NCI-H460 (cell line): ENCODE measurements at places on chromosomes 12 and 14. TPM values are rescaled to one million over a fixed set of nuclear protein-coding genes. Genes with fewer than 3 reads are reported as not detected.

DNA sequence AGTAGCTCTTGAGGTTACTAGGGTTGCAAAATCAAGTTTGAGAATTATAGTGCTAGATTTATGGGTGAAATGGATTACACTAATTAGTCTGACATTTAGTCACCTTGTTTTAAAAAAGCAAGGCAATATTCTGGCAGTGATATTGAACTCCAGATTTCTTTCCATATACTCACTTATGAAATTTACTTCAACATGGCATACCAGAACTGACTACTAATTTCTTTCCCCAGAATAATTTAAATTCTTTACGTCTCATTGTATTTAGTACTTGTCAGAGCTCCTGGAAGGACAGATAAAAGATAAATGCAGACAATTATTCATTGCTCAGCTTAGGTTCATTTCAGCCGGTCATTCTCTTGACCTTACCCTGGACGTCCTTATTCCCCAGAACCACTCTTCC, 24.3 kb downstream of the EMP1 start:
- DNase-seq, result no peak

DNA sequence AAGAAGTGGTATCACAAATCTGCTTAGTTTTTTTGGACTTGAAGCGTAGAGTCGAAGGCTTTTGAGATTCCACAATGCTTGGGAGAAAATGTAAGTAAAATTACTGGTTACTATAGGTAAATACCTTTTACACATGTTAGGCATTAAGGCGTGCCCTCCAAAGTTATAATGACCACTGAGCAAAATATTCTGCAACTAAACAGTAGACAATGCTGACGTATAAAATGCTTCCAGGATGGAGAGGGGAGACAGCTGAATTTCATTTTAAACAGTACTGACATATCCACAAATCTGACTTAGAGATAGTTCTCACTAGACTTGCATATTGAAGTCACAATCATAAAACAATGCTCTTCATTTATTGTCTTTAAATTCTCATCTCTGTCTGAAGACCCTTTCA, 144.5 kb upstream of the DCN start:
- DNase-seq, result no peak

GRCh38 chr14:92441751-92442504, 71.7 kb upstream of the RIN3 start:
- DNase-seq, result no peak

DNA sequence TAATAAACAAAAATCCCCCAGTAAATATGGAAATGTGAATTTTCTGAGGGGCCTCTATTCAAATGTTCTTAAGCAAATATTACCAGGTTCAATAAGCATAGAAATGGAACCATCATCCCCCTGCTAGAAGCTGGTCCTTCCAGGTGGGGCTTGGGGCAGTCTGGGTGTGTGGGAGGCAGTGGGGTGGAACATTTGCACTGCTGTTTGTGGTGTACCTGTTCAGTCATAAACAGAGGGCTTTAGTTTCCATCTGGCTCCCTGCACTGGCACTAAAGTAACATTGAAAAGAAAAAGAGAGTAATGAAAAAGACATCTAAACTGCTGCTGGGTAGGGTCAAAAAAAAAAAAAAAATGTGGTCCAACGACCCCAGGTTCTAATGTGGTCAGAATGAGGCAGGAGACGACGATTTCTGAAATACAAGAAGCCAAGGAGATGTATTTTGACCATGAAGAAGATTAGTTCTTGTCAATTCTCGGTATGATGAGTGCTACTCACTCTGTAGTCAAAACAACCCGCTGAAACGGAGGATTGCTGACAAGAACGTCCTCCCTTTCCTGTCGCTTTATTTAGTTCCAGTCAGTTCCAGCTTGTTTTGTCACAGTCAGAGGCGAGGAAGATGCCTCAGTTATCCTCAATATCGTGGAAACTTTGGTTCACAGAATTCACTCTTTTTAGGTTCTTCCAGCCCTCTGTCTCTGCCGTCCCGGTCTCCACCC, 44.2 kb upstream of the MANSC4 start:
- DNase-seq, result no peak

GRCh38 chr14:87065366-87065765, 927.6 kb downstream of the GALC start:
- DNase-seq, result no peak

DNA sequence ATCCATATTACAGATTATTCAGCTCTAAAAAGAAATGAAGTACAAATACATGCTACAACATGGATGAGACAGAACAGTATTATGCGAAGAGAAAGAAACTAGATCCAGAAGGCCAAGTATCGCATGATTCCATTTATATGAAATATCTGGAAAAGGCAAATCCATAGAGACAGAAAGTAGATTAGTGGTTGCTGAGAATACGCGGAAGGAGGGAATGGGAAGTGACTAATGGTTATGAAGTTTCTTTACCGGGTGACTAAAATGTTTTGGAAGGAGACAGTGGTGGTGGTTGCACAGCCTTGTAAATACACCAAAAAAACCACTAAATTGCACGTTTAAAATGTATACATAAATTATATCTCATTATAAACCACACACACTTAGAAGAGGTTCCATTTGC, 12.5 kb downstream of the PRDM4 start:
- no peak for DNase-seq

GRCh38 chr12:3727877-3728632, 24.9 kb downstream of the CRACR2A start:
- no peak for DNase-seq

DNA sequence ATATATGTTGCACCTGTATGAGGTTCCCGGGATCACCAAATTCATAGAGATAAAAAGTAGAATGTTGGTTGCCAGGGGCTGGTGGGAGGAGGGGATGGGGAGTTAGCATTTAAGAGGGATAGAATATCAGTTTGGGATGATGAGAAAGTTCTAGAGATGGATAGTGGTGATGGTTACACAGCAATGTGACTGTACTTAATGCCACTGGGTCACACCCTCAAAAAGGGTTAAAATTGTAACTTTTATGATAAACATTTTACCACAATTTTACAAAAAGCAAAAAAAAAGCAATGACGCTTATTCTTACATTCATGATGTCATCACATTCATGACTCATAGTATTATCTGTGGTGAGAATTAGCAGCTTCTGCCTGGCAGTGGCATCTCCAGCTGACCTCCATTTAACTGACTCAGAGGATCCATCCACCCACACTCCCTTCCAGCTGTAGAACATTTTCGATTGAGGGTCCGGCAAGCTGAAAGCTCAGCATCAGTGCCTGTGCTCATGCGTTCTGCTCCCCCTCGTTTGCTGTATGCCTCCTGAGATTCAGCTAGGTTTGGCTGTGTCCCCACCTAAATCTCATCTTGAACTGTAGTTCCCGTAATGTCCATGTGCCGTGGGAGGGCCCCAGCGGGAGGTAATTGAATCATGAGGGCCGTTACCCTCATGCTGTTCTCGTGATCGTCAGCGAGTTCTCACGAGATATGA, 64.8 kb upstream of the TMEM260 start:
- no peak for DNase-seq

GRCh38 chr12:67646775-67647174, 1.8 kb upstream of the DYRK2 start:
- DNase-seq, result no peak

- DNase-seq, result no peak
These were observed 430.3 kb downstream of the RAD51B start for GRCh38 chr14:68249661-68250451.

DNA sequence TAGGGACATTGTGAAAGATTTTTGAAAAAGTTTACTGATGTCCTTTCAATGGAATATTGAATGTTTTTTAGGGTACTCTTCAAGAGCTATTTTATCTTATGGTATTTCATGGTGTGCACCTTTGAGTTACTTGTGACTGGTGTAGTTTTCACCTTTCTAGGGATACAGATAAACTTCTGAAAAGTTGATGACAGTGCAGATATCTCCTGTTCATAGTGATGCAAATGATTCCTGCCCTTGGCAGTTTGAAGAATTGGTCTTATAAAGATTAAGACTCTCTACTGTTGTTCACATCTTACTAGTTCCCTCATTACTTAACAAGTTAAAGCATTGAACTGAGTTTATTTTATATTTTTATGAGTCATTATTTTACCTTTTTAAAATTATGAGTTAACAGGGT, 408.9 kb downstream of the TRHDE start:
- no peak for DNase-seq

DNA sequence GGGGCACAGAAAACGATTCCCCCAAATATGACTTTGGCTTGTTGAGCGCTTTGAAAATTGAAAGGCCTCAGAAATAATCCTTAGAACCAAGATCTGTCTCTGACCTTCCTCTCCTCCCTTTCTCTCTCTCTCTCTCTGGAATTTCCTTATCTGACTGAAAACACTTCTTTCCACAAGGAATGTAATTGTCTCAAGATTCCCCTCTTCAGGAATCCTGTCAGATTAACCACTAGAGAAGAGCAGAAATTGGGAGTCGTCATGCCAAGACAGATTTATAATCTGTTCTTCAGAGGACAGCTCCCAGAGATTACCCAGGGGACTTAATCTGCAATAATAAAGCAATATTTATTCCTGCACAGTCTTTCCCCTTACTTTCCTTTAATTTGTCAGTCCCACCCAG, 317.6 kb downstream of the ACSS3 start:
- DNase-seq, result no peak

GRCh38 chr12:108126990-108127501, 2.0 kb upstream of the WSCD2 start:
- DNase-seq, result no peak

- DNase-seq, result no peak
These were observed 32.2 kb downstream of the MIA2 start for GRCh38 chr14:39265806-39266524.

DNA sequence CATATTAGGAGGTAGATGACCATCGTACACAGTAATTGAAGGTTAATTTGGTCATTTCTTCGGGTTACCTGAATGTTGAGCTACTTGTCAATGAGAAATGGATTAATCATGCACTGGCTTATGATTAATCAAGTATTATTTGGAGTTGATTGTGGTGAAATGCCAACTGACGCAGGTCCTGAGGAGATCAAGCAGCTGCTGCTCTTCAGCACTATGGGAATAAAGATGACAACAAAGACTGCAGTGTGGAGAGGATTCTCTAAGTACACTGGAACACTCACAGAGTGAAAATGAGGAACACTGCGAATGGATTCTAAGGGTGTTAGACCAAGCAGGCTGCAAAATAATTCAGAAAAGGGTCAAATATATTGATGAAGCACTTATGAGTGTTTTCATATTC, 202.8 kb upstream of the DIO2 start:
- DNase-seq, result no peak

GRCh38 chr12:6866163-6866919, 990 bp upstream of the TPI1 start:
- no peak for DNase-seq

GRCh38 chr14:74863274-74863673, 12.7 kb downstream of the PROX2 start:
- DNase-seq, result no peak

DNA sequence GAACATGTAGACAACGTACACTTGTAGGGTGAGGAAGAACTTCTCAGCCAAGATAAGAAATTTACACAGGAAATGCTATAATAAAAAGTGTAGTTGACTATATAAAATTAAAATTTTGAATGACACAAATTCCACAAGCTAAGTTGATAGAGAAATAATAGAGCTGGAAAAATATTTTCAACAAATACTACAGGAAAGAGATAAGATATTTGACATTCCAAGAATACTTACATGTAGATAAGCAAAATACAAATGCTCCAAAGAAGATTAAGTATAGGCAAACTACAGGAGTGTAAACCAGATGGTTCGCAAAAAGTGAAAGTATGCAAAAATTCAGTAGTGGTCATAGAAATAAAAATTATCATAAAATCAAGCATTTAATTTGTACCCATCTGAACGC, 49.2 kb upstream of the ANP32D start:
- no peak for DNase-seq

DNA sequence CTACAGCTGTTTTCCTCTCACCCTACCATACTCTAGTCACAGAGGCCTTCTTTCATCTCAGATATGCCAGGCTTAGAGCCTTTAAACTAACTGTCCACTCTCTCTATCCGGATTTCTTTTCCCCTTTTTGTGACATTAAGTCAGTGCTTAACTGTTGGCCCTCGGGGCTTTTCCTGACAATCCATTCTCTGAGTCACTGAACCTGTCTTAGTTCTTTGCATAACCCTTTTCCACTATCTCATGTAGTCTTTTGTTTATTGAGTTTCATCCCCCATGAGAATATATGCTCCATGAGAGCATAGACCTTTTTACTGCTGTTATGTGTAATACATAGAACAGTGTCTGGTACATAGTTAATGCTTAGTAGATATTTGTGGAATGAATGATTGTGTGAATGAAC, 68.7 kb downstream of the PLEKHA5 start:
- no peak for DNase-seq

DNA sequence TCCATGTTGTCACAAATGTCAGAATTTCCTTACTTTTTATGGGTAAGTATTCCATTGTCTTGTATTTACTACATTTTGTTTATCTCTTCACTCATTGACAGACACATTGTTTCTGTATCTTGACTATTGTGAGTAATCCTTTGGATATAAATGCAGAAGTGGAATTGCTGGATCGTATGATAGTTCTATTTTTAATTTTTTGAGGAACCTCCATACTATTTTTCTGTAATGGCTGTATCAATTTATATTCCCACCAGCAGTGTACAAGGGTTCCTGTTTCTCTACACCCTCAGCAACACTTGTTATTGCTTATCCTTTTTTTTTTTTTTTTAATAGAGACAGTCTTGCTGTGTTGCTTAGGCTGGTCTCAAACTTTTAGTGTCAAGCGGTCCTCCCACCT, 3.5 kb upstream of the KICS2 start:
- no peak for DNase-seq

- DNase-seq, result peak; percentile 43
These were observed 456.9 kb upstream of the TMEM132C start for GRCh38 chr12:127810041-127810440.

- no peak for DNase-seq
These were observed 47.6 kb downstream of the NINJ2 start for GRCh38 chr12:615620-616019.

GRCh38 chr14:104389326-104390220, 190.0 kb upstream of the C14orf180 start:
- no peak for DNase-seq

Gene MMP19
- not detected in 2 replicates for total RNA-seq

Gene OAS2
- 0.95 and 0.99 TPM in 2 replicates for total RNA-seq

Gene MMP17
- 32.6 and 38.8 TPM in 2 replicates for total RNA-seq

Gene GALNT8
- total RNA-seq, result not detected in 2 replicates

Gene SETD3
- 54.3 and 60.5 TPM in 2 replicates for total RNA-seq

Gene ZNF26
- total RNA-seq, result 11.5 and 14.4 TPM in 2 replicates

Gene LMNTD1
- total RNA-seq, result 0.15 TPM in 1 of 2 replicates, not detected in the other

Gene CDK2
- total RNA-seq, result 31.6 and 31.7 TPM in 2 replicates

Gene ST8SIA1
- not detected in 2 replicates for total RNA-seq
